ENCODE measurements at places on chromosomes 6 and 20. TPM values are rescaled to one million over a fixed set of nuclear protein-coding genes. Genes with fewer than 3 reads are reported as not detected.

GRCh38 chr20:24983896-24984295 lies 8.7 kb downstream of the APMAP start:
- peaks cover 49% of the 10 kb centered on the region for H3K36me3 ChIP-seq
- H3K4me3 ChIP-seq, result no peak overlapping the region
- no peaks in the 10 kb centered on the region for H3K27me3 ChIP-seq
- DNase-seq, result no peak
- H3K4me1 ChIP-seq, result peaks cover 55% of the 10 kb centered on the region

DNA sequence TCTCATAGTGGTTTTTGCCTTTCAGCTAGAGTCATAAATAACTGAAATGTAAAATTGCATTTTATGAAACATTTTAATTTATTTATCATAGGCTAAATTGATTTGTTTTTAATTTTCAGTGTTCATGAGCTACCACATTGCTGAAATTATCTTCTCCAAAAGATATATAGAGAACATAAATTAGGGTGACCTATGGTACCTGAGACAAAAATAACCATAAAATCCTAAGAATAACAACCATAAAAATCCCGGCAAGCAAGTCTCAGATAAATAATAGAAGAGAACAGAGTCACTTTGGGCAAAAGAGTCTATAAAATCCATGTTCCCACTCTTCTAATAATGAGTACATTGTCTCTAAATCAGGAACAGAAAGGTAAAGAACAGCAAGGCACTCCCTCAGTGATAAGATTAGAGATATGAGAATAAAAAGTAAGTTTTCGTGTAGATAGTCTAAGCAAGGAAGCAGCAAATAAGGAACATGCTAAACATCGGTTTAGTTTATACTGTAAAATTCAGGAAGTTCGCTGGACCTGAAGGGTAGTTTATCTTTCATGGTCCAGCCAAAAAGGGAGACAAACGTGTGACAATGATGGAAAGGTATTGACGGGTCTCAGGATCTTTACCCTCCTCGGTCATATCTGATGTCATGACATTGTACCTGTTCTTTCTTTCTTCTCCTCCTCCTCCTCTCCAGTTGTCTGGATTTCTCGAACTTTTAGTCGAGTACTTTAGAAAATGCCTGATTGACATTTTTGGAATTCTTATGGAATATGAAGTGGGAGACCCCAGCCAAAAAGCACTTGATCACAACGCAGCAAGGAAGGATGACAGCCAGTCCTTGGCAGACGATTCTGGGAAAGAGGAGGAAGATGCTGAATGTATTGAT lies 117.6 kb downstream of the TMEM242 start:
- no peaks in the 10 kb centered on the region for H3K4me1 ChIP-seq
- H3K27ac ChIP-seq, result no peak overlapping the region
- no peaks in the 10 kb centered on the region for H3K27me3 ChIP-seq
- peaks cover 29% of the 10 kb centered on the region for H3K36me3 ChIP-seq
- no peak overlapping the region for H3K4me3 ChIP-seq
- no peak for DNase-seq

- H3K27me3 ChIP-seq, result no peaks in the 10 kb centered on the region
- no peak overlapping the region for H3K27ac ChIP-seq
Measured at GRCh38 chr20:19890445-19891051, 126.6 kb upstream of the NAA20 start.

Gene TGM3
- polyA plus RNA-seq, result not detected

Gene TSHZ2
- 0.01 TPM for polyA plus RNA-seq

DNA sequence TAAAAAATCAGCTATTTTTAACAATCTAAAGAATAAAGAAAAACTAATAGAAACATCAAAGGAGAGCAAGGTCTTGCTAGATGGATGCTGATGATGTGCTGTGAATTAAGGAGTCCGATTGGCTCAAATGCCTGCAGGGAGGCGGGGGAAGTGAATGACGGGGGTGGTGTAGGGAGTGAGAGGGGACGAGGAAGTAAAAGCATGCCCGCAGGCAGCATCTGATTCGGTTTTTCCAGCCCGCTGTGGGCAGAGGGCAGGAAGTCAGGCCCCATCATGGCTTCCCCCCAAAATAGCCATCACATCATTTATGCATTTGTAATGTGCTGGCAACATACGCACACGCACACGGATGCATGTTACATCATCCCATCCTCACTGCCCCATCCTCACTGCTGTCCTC lies 10.3 kb downstream of the RSPO4 start:
- DNase-seq, result no peak
- no peak overlapping the region for H3K4me3 ChIP-seq
- no peaks in the 10 kb centered on the region for H3K36me3 ChIP-seq
- H3K27me3 ChIP-seq, result peaks cover 6% of the 10 kb centered on the region
- no peaks in the 10 kb centered on the region for H3K4me1 ChIP-seq

DNA sequence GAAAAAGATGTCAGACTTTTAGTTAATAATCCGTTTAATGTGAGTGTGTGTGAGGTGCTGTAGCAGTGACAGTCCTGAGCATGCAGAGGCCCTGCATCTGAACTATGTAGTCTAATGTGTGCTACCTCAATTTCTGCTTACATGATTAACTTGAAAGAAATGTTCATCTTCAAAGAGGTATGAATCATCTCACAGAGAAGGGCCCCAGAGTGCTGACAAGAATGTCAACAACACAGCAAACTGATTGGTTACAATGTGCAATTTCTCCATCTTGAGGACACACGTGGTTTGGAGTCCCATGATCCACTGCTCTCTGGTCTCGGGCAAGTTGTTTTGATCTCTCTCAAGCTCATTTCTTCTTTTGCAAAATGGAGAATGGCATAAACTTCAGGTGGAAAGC lies 61.7 kb upstream of the EMILIN3 start:
- peaks cover 46% of the 10 kb centered on the region for H3K4me1 ChIP-seq
- H3K36me3 ChIP-seq, result peaks cover 21% of the 10 kb centered on the region
- DNase-seq, result peak; percentile 87
- H3K27me3 ChIP-seq, result no peaks in the 10 kb centered on the region
- H3K27ac ChIP-seq, result peak overlapping the region; percentile 14

Gene MCM3
- polyA plus RNA-seq, result 164 TPM

DNA sequence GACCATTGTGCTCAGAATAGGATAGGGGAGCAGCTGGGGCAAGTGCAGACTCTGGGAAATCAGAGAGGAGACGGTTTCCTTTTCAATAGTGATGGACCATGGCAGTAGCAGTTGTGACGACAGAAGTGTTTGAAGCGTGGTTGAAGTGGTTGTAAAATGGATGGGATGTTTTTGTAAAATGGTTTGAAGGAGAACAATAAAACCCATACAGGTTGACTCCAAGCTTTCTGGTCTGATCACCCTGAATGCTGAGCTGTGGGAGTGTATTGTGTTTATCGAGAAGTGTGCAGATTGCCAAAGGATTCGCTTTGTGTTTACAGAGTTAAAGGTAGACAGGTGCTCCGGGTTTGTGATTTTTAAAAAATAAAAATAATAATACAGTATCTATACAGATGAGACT lies 255.2 kb upstream of the SULF2 start:
- H3K36me3 ChIP-seq, result no peaks in the 10 kb centered on the region
- peaks cover 11% of the 10 kb centered on the region for H3K4me1 ChIP-seq
- H3K27me3 ChIP-seq, result peaks cover 14% of the 10 kb centered on the region
